ENCODE measurements at places on chromosomes 4 and X.

DNA sequence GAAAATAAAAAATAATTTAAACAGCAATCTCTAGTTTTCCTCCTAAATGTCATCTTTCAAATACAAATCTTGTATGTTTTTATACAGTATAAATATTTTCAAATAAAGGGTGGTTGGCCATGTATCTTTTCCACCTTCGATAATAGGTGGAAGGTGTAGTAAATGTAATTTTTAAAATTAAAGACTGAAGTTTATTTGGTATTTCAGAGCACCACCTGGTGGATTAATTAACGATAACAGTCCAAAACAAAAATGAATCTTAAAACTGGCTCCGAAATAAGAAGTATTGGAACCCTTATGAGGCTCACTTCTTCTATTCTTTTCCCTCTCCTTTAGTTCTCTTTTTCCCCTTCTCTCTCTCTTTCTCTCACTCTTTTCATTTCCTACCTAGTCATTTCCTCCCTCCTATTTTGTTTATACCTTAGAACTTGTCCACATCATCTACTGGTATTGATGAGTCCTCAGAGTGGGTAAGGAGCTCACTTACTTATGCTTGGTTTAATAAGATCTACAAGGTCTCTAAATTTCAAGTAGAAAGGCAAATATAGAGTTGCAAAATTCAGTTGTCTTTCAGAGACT lies 82.9 kb upstream of the EXOC1L start:
- DNase-seq = no peak

GRCh38 chrX:69074726-69075125 lies 90.5 kb downstream of the PJA1 start:
- no peak for DNase-seq

DNA sequence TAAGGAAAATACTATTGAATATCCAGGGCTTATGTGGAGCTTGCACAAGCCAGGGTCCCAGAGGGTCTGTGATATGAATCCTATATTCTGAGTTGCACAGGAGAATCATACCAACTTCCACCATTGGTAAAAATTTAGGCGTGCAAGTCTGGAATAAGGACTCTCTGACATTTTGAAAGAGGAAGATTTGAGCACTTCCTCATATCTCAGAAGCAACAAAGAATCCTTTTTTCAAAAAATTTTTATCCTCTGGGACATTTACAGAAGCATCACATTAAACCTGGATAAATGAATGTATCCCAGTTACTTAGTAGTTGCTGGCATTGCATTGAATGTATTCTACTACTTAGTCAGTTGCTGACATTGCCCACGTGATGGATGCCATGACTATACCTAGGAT lies 24.2 kb upstream of the CAMK2D start:
- DNase-seq = no peak

GRCh38 chr4:36187723-36188333 lies 56.5 kb downstream of the ARAP2 start:
- no peak for DNase-seq

GRCh38 chrX:7100022-7100421 lies 47.5 kb upstream of the STS start:
- no peak for DNase-seq

- no peak for DNase-seq
These were observed 135.5 kb downstream of the ARHGAP24 start for GRCh38 chr4:85610450-85610849.
